SJSA1 (cell line): ENCODE measurements at places on chromosomes 11 and 22. TPM values are rescaled to one million over a fixed set of nuclear protein-coding genes. Genes with fewer than 3 reads are reported as not detected.

GRCh38 chr11:131809203-131809918, 438.9 kb downstream of the NTM start:
- no peak for DNase-seq
- H3K4me1 ChIP-seq = no peaks in the 10 kb centered on the region
- H3K4me3 ChIP-seq = no peak overlapping the region
- H3K27ac ChIP-seq = no peak overlapping the region
- no peaks in the 10 kb centered on the region for H3K27me3 ChIP-seq

DNA sequence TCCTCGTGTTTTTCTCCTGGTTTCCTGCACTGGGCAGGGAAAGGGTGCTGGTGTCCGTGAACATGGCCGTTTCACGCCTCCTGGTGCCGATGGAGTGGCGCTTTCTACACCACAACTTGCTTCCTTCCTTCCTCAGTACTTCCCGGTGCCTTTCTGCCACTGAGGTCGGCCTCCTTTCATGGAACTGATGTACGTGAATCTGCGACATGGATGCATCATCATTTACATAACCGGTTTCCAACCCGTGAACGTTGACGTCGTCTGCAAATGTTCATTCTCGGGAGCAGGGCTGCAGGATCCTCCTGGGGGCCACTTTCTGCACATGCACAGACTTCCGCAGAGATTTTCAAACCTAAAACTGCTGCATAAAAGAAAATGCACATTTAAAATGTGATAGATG, 474.4 kb downstream of the BRD1 start:
- H3K36me3 ChIP-seq = no peaks in the 10 kb centered on the region
- no peak overlapping the region for H3K27ac ChIP-seq
- no peak overlapping the region for H3K4me3 ChIP-seq
- DNase-seq = no peak

DNA sequence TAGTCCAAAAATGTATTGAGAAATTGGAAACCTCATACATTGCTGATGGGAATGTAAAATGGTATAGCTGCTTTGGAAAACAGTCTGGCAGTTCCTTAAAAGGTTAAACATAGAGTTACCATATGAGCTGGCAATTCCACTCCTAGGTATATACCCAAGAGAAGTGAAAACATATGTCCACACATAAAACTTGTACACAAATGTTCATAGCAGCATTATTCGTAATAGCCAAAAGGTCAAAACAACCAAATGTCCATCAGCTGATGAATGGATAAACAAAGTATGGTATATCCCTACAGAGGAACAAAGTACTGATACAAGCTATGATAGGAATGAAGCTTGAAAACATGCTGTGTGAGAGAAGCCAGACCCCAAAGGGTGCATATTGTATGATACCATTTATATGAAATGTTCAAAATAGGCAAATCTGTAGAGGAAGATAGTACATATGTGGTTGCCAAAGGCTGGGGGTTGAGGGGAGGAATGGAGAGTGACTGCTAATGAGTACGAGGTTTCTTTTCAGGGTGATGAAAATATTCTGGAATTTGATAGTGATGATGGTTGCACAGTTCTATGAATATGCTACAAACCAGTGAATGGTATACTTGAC, 85.8 kb downstream of the ZBTB16 start:
- no peak overlapping the region for H3K4me3 ChIP-seq
- no peak overlapping the region for H3K27ac ChIP-seq
- H3K36me3 ChIP-seq = no peaks in the 10 kb centered on the region

GRCh38 chr11:82557274-82557673, 176.4 kb downstream of the FAM181B start:
- no peaks in the 10 kb centered on the region for H3K4me1 ChIP-seq
- H3K4me3 ChIP-seq = no peak overlapping the region
- H3K27ac ChIP-seq = no peak overlapping the region

DNA sequence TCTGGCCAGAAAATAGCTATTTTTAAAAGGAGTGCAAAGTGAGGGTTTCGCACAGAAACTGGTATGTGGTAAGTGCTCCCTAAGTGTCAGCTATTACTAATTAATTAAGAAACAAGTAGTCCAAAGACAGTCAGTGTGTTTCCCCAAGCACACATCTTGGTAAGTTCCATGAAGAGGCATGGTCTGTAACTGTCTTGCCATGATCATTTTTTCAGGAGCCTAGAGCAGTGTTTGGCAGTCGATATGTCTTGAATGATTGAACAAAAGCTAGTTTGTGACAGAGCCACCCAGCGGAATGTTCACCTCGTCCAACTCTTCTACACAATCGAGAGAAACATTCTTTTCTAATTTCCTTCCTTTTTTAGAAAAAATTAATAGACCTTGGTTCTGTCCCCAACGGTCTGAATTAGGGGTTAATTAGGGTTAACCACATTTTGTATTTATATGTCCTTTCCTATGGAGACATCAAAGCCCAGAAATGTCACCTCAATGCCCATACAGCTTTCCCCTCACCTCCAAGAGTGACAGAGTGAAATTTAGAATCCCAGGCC, 57.6 kb upstream of the FTH1 start:
- H3K36me3 ChIP-seq = no peaks in the 10 kb centered on the region
- H3K4me3 ChIP-seq = no peak overlapping the region
- H3K27ac ChIP-seq = peak overlapping the region; percentile 2; the same call in 1 of the 2 replicates
- H3K27me3 ChIP-seq = no peaks in the 10 kb centered on the region

DNA sequence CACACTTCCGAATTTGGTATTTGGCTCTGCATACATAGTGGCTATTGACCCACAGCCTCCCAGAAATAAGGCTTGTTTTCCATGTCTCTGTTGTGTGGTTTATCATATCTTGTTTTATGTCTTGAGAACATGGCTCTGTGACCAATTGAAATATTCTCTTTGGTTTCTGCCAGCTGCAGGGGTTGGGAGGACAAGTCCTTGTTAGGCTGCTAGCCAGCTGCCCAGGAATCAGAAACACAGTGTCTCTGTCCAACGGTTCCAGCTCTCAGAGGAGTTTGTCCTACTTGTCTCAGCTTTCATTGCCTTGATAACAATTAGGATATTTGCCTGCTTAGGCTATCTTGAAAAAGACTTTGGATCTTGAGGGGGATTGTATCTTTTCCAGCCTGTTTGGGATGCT, 6.0 kb upstream of the SLC7A4 start:
- no peak for DNase-seq
- H3K27ac ChIP-seq = peak overlapping the region; percentile 31
- no peaks in the 10 kb centered on the region for H3K27me3 ChIP-seq
- H3K4me1 ChIP-seq = peaks cover 12% of the 10 kb centered on the region

- H3K4me1 ChIP-seq = 0 out of 2 replicates have a peak, but pooled peaks cover 7% of the 10 kb centered on the region
- no peaks in the 10 kb centered on the region for H3K27me3 ChIP-seq
- peaks cover 6% of the 10 kb centered on the region; the same call in 1 of the 2 replicates for H3K36me3 ChIP-seq
Observed at GRCh38 chr11:128757886-128758612, 64.2 kb downstream of the FLI1 start.

GRCh38 chr11:61828629-61829407, 718 bp downstream of the FADS2 start:
- DNase-seq = peak; percentile 23
- 0 out of 2 replicates have a peak, but pooled peaks cover 4% of the 10 kb centered on the region for H3K36me3 ChIP-seq
- no peak overlapping the region for H3K27ac ChIP-seq
- peaks cover 41% of the 10 kb centered on the region for H3K27me3 ChIP-seq
- peak overlapping the region; percentile 32 for H3K4me3 ChIP-seq
- H3K4me1 ChIP-seq = peaks cover 21% of the 10 kb centered on the region

DNA sequence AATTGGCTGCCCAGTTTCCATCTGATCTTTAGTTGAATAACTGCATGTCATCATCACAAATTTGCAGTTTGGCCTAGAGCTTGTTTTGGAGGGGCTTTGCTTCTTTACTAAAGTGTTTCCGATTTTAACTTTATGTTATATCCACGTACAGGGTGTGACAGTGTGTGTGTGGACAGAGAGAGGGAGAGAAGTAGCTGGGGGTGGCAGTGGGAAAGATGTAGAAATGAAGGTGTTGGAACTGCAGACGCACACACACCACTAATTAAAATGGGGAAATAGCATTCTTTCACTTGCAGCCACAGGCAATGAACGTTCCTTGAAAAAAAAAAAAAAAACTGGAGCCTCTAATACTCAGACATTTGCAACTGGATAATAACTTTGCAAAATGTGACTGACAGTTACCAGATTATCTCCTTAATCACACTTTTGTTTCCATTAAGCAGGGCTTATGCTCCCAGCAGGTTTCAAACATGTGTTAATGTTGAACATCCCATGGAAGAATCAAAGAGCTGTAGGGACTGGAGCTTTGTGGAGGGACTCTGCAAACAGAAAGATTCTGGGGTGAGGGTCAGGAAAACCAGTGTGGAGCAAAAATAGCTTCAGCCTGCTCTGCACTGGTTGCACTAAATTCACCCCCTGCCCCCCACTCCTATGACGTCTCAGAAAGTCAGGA, 238.1 kb upstream of the TENM4 start:
- no peaks in the 10 kb centered on the region for H3K27me3 ChIP-seq
- no peak overlapping the region for H3K27ac ChIP-seq

KRTAP5-2 gene
- not detected in 2 replicates for total RNA-seq

- no peak overlapping the region for H3K27ac ChIP-seq
- no peaks in the 10 kb centered on the region for H3K36me3 ChIP-seq
- no peak overlapping the region for H3K4me3 ChIP-seq
- H3K27me3 ChIP-seq = no peaks in the 10 kb centered on the region
- DNase-seq = peak; percentile 35
- H3K4me1 ChIP-seq = peaks cover 12% of the 10 kb centered on the region
Observed at GRCh38 chr22:38137876-38138687, 27.6 kb upstream of the BAIAP2L2 start.

GRCh38 chr11:36109590-36109849, 165.7 kb downstream of the LDLRAD3 start:
- DNase-seq = no peak
- H3K27ac ChIP-seq = no peak overlapping the region
- no peak overlapping the region for H3K4me3 ChIP-seq
- H3K27me3 ChIP-seq = no peaks in the 10 kb centered on the region
- H3K4me1 ChIP-seq = no peaks in the 10 kb centered on the region; the same call in 1 of the 2 replicates

GRCh38 chr11:133657054-133657453, 124.8 kb upstream of the OPCML start:
- H3K4me3 ChIP-seq = no peak overlapping the region
- DNase-seq = no peak
- no peaks in the 10 kb centered on the region for H3K4me1 ChIP-seq
- H3K27me3 ChIP-seq = no peaks in the 10 kb centered on the region
- no peaks in the 10 kb centered on the region for H3K36me3 ChIP-seq

- no peak overlapping the region for H3K27ac ChIP-seq
- H3K4me1 ChIP-seq = no peaks in the 10 kb centered on the region
- H3K4me3 ChIP-seq = no peak overlapping the region
- no peaks in the 10 kb centered on the region for H3K27me3 ChIP-seq
Observed at GRCh38 chr11:23336961-23337360, 476.7 kb upstream of the CCDC179 start.

- H3K4me3 ChIP-seq = no peak overlapping the region
- no peak overlapping the region for H3K27ac ChIP-seq
- H3K4me1 ChIP-seq = no peaks in the 10 kb centered on the region; the same call in 1 of the 2 replicates
- no peaks in the 10 kb centered on the region for H3K27me3 ChIP-seq
- no peaks in the 10 kb centered on the region for H3K36me3 ChIP-seq
Observed at GRCh38 chr11:127644366-127644765, 643.8 kb upstream of the KIRREL3 start.

GPHA2 gene
- not detected in 2 replicates for total RNA-seq

APOA4 gene
- total RNA-seq = not detected in 2 replicates

MS4A4A gene
- 0.18 TPM in 1 of 2 replicates, not detected in the other for total RNA-seq

SYCE3 gene
- total RNA-seq = not detected in 2 replicates

GRCh38 chr22:30198921-30199320, 47.6 kb downstream of the LIF start:
- no peaks in the 10 kb centered on the region for H3K27me3 ChIP-seq
- H3K36me3 ChIP-seq = no peaks in the 10 kb centered on the region
- H3K4me3 ChIP-seq = no peak overlapping the region
- DNase-seq = peak; percentile 13

AMOTL1 gene
- 10.1 and 14.8 TPM in 2 replicates for total RNA-seq

NXPE4 gene
- total RNA-seq = not detected in 2 replicates

DNA sequence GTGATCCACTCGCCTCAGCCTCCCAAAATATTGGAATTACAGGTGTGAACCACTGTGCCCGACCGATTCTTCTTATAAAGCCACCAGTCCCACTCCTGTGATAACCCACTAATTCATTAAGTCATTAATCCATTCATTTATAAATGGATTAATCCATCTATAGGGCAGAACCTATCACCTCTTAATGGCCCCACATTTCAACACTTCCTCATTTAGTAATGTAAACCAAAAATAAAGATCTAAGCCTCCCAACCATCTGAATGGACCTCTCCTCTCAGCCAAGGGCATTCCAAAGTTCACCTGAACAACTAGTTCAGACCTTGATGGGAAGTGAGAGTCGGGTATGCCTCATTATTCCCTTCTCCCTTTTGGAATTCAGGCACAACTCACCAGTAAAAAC, 9.9 kb upstream of the MRPL11 start:
- peaks cover 9% of the 10 kb centered on the region for H3K4me1 ChIP-seq
- H3K27ac ChIP-seq = no peak overlapping the region

DNA sequence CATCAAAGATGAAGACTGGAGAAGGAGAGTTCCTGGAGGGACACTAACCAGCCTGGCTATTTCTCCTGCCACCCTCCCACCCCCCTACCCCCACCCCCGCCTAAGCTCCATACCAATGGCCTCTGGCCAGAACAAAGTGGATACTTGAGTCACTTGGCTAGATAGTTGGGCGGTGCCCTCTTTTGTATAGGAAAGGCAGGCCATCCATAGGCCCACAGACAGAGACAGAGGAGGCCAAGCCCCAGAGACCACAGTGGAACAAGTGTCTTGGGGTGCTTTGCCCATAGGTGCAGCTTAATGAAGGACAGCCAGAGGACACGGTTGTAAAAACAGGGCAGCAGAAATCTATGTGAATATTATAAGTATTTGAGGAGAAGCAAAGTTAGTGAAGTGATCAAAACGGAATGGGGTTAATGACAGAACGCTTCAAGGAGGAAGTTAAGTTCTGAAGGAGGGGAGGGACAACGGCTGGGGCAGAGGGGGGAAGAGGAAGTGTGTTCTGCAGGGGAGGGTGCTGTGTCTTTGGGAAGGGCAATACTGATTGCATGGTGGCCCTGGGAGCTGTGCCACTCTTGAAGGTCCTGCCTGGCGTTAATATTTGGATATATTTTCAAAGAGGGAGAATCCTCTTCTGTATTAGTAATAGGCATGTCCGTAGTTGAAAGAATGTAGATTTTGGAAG, 32.7 kb downstream of the FLI1 start:
- H3K27me3 ChIP-seq = no peaks in the 10 kb centered on the region
- no peak for DNase-seq
- no peak overlapping the region for H3K27ac ChIP-seq
- no peaks in the 10 kb centered on the region for H3K36me3 ChIP-seq

GRCh38 chr11:15943418-15944197, 412.7 kb downstream of the SOX6 start:
- H3K27me3 ChIP-seq = no peaks in the 10 kb centered on the region
- no peak for DNase-seq
- H3K4me1 ChIP-seq = no peaks in the 10 kb centered on the region
- H3K27ac ChIP-seq = no peak overlapping the region
